Fibroblast of lung (primary cell): ENCODE measurements at places on chromosomes 12 and 14.
A peak's percentile ranks its signal among the peaks of the same experiment; 100 is the strongest.

DNA sequence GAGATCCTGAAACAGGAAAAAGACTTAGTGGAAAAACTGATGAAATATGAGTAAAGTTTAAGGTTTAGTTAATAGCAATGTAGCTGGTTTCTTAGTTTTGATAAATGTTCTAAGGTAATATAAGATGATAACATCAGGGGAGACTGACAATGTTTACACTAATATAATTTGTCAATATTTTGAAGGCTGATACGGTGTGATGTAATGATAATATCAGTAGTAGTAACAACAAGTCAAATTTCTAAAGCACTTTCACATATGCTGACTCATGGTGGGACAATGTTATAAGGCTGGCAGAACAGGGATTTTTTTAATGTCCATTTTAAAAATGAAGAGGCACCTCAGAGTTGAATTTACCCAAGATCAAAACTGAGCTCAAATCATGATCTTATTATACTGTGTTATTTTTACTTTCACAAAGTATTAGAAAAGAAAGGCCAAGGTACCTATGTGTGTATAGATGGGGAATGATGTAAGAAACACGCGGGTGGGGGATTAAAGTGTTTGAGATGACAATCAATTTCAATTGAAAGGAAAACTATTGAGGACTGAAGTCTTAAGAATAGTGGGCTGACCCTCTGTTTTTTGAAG, 2.4 kb upstream of the FLRT2 start:
- no peaks in the 10 kb centered on the region for H3K36me3 ChIP-seq
- H3K27ac ChIP-seq: peak overlapping the region; percentile 10
- H3K27me3 ChIP-seq: no peaks in the 10 kb centered on the region
- DNase-seq: no peak

DNA sequence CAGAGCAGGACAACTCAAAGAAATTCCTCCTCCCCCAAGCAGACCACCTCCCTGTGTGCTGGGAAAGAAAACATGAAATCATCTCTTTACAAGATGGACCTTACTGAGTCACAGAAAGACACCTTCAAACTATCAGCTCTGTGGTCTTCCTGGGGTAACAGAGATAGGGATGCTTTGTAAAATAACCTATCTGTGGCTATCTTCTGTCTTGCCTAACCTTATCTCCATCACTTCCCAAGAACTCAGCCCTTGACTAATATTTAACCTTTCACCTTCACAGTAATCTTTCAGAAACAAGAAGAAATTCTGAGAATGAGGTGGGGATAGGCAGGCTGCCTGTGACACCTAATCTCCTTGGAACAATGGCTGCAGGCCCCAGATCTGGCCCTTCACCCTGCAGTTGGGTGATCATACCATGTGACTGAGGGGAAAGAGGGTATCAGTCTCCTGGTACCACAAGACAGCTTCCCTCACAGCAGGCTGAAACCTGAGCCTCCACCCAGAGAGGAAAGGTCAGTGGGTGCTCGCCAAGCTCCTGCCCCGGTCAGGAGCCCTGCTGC, 27.4 kb upstream of the CEBPE start:
- no peak for DNase-seq
- peaks cover 4% of the 10 kb centered on the region for H3K27me3 ChIP-seq
- no peak overlapping the region for H3K27ac ChIP-seq
- H3K4me1 ChIP-seq: no peaks in the 10 kb centered on the region
- H3K4me3 ChIP-seq: no peak overlapping the region

- no peaks in the 10 kb centered on the region for H3K36me3 ChIP-seq
- no peak overlapping the region for H3K4me3 ChIP-seq
- no peak overlapping the region for H3K27ac ChIP-seq
- H3K27me3 ChIP-seq: no peaks in the 10 kb centered on the region
- no peaks in the 10 kb centered on the region for H3K4me1 ChIP-seq
These were observed 178.5 kb upstream of the OR4E1 start for GRCh38 chr14:21852061-21852664.

DNA sequence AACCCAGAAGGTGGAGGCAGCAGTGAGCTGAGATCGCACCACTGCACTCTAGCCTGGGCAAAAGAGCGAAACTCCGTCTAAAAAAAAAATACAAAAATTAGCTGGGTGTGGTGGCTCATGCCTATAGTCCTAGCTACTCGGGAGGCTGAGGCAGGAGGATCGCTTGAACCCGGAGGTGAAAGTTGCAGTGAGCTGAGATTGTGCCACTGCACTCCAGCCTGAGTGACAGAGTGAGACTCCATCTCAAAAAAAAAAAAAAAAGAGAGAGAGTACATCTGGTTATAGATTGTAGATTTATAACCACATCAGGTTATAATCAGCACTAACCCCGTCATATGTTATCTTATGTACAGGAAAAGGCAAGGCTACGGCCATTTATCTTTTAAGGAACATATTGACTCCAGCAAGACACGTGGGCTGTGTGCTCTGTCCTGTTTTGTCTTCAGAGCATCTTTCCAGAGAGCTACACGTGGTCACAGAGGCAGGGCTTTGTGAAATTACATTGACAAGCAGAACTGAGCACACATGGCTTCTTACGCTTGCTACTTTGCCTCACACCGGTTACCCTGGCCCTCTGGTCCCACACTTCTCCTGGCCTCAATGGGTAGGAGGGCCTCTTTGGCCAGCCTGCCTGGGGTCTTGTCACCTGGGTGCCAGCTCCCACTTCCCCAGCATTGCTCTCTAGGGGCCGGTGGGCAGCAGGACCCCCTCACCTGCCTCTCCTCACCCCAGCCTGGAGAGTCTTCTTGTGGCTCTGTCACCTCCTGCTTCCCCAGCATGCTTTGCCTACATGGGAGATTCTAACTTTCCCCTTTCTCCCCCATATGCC, 6.8 kb upstream of the DYNC1H1 start:
- DNase-seq: no peak
- H3K27me3 ChIP-seq: no peaks in the 10 kb centered on the region
- no peak overlapping the region for H3K27ac ChIP-seq
- H3K4me1 ChIP-seq: peaks cover 10% of the 10 kb centered on the region
- H3K36me3 ChIP-seq: no peaks in the 10 kb centered on the region

DNA sequence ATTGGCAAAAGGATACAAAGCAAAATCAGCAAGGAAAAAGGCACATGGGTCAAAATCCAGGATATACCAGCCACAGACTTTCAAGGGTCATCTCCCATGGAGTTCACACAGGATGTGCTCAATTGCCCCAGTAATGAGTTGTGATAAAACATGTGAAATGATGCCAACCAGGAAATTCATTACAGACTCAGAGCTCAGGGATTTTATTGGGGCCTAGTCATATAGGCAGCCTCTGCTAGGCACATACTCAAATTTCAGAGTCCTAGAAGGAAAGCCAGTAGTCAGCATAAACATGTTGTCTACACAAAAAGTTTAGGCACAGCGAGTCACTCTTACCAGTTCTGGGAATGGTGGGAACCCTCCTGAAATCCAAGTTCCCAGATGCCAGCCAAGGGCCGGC, 64.4 kb upstream of the OSBPL8 start:
- H3K4me1 ChIP-seq: no peaks in the 10 kb centered on the region
- no peak overlapping the region for H3K4me3 ChIP-seq
- H3K27me3 ChIP-seq: no peaks in the 10 kb centered on the region

- peak overlapping the region; percentile 95 for H3K27ac ChIP-seq
- no peaks in the 10 kb centered on the region for H3K36me3 ChIP-seq
- no peaks in the 10 kb centered on the region for H3K27me3 ChIP-seq
- H3K4me1 ChIP-seq: peaks cover 3% of the 10 kb centered on the region
- H3K4me3 ChIP-seq: peak overlapping the region; percentile 83
These were observed 994 bp downstream of the SRP54 start for GRCh38 chr14:34983786-34984185.

- peaks cover 11% of the 10 kb centered on the region for H3K36me3 ChIP-seq
- DNase-seq: no peak
- H3K27me3 ChIP-seq: no peaks in the 10 kb centered on the region
- no peak overlapping the region for H3K27ac ChIP-seq
- H3K4me1 ChIP-seq: no peaks in the 10 kb centered on the region
These were observed 996 bp downstream of the REC8 start for GRCh38 chr14:24172871-24173281.

DNA sequence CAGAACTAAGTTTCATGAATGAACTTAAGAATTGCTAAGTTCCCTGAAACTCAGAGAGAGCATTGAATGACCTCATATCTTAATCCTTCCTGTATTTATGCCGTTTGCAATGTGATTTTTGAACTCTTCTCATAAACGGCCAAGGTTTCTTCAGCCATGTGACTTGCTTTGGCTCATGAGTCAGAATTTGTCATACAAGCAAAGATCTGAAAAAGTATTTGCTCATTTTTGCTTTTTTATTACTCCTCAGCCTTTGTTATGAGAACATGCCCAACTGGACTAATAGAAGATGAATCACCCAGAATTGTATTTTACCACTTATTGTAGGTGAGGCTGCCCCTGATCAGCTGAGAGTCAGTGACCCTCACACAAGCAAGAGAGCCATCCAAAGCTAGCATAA, 693.8 kb downstream of the BCL11B start:
- no peak overlapping the region for H3K27ac ChIP-seq
- H3K36me3 ChIP-seq: no peaks in the 10 kb centered on the region
- no peak overlapping the region for H3K4me3 ChIP-seq

- no peaks in the 10 kb centered on the region for H3K36me3 ChIP-seq
- no peak overlapping the region for H3K4me3 ChIP-seq
- H3K4me1 ChIP-seq: peaks cover 6% of the 10 kb centered on the region
- DNase-seq: peak; percentile 53
- H3K27ac ChIP-seq: no peak overlapping the region
These were observed 39.8 kb upstream of the OVCH1 start for GRCh38 chr12:29537298-29537697.
